ENCODE measurements at places on chromosomes 12 and 14.

DNA sequence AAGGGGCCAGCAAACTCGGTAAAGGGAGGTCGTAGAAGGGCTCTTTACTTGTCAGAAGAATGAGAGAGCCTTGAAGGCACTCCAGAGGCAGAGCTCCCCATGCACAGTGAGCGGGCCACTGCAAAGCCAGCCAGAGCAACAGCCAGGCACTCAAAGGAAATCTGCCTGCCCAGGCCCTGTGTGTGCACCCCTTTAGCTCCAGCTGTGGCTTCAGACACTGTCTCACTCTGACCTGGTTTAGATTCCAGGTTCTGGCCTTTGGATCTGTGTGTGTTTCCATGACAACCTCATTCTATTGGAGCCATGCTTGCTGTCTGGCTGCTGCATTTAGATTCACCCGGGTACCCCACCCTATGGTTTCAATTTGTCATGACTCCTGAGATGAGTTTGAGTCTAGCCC lies 170.3 kb downstream of the CAPZA3 start:
- DNase-seq, result no peak

- peak; percentile 44 for DNase-seq
These were observed 25.9 kb upstream of the PRKD1 start for GRCh38 chr14:29953501-29953900.

- peak; percentile 29 for DNase-seq
These were observed 798 bp downstream of the CLEC2B start for GRCh38 chr12:9868311-9868801.

DNA sequence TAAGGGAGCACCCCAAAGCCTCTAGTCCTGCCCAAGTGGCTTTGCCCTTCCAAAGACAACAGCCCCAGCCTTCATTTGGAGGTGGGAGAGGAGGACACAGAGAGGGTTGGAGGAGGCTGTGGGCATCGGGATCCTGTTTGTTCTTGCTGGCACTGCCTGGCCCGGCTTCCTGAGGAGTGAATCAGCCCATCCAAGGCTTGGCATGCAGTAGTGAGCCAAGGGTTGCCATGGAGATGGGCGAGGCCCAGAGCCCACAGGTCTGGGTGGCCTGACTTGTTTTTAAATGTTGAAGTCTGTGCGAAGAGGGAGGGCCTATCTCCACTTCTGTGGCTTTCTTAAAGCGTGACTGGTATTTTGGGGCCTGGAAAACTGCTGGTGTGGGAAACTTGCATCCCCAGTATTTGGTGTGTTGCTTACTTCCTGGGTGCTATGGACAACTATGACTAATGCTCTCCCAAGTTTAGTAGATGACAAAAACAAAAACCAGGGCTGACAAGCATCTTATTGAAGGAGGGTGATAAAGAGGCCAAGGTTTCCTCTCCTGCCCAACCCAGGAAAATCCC lies 15.8 kb downstream of the CD9 start:
- peak; percentile 99 for DNase-seq

DNA sequence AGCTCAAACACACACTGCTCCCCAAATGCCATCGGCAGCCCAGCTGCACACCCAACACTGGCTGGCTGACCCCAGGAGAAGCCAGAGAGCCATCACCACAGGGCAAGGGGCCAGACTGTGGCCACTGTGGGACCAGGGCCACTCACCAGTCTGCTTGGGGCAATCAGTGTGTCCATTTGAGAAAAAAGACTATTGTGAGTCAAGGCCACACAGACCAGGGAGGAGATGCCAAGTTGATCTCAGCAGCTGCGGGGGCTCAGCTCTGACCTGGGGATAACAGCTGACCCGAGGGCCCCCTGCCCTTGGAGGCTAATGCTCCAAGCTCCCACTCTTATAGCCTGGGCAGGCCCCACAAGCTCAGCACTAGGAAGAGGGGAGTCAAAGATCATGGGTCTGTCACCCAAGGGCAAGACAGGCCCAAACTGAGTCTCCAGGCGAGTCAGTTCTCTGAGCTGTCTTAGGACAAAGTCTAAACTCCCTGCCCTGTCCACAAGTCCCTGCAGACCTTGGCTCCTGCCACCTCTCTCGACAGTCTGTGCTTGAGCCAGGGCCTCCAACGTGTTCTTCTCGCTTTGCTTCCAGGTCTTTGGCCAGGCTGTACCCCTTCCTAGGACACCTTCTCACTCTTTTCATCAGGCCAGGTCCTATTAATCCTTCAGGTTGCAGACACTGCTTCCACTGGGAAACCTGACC lies 30.1 kb upstream of the PNMA1 start:
- DNase-seq, result peak; percentile 36

DNA sequence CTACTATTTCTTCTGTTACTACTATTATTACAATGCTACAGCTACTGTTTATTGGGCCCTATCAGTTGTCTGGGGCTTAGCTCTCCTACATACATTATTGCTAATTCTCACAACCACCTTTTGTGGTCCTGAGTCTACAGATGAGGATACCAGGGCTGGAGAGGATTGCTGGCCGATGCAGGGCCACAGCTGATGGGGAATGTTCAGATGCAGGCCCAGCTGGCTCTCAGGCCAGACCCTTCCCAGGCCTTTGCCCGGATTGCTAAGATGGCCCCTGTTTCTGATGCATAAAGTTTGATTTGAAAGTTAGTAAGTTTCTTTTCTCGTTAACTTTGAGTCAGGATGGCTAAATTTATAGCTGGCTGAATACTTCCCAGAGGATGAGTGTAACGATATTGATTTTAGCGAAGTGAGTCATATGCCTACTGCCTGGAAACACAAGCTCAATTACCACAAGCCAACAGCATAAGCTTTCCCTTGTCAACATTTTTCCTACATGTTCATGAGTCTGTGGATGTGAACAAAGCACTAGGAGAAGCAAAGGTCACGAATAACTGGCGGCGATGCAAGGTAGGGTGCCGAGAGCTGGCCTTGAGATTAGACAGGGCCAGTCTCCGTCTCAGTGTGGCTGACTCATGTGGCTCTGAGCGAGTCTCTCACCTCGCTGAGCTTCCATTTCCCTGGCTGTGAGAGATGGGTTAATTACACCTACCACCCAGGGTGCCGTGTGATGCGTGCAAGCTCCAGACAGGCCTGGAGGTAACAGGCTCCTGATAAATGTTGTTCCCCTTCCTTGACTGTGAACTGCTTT lies 111.0 kb downstream of the BEGAIN start:
- DNase-seq, result peak; percentile 85

DNA sequence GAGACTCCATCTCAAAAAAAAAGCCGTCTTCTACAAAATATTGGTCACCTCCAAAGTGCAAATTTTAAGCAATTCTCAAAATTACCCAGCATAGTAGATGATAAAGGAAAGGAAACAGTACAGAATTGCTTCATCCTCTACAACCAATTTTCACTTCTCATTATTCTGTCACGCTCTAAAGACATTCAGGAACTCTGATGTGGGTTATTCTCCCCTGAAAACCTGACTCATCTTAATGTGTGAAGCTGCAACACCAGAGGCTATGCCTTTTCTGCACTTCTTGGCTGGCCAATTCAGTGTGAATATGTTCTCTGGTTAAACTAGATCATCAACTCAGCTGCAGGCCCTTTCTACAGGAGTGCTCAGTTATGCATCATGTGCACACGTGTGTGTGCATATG lies 11.0 kb downstream of the PTGER2 start:
- DNase-seq, result peak; percentile 50

GRCh38 chr12:108967869-108968540 lies 52.9 kb downstream of the SVOP start:
- peak; percentile 11 for DNase-seq

DNA sequence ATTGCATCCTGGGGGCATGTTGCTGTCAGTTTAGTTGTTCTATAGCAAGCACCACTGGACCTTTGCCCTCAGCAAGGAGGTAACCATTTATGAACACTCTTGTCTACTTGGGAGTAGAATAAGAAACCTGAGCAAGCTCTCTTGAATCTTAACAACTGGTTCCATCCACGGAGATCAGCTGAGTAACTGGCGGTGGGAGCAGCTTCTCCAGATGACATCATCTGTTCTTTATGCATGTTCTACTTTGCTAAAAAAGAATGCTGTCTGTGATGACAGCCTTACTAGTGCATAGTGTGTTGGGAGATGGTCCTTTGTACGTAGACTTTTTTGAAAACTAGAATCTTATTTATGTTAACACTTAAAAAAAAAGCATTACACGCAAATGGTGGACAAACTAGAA lies 17.7 kb downstream of the SLC4A8 start:
- DNase-seq, result peak; percentile 66

- peak; percentile 76 for DNase-seq
These were observed 25.8 kb upstream of the STRAP start for GRCh38 chr12:15856097-15856982.

DNA sequence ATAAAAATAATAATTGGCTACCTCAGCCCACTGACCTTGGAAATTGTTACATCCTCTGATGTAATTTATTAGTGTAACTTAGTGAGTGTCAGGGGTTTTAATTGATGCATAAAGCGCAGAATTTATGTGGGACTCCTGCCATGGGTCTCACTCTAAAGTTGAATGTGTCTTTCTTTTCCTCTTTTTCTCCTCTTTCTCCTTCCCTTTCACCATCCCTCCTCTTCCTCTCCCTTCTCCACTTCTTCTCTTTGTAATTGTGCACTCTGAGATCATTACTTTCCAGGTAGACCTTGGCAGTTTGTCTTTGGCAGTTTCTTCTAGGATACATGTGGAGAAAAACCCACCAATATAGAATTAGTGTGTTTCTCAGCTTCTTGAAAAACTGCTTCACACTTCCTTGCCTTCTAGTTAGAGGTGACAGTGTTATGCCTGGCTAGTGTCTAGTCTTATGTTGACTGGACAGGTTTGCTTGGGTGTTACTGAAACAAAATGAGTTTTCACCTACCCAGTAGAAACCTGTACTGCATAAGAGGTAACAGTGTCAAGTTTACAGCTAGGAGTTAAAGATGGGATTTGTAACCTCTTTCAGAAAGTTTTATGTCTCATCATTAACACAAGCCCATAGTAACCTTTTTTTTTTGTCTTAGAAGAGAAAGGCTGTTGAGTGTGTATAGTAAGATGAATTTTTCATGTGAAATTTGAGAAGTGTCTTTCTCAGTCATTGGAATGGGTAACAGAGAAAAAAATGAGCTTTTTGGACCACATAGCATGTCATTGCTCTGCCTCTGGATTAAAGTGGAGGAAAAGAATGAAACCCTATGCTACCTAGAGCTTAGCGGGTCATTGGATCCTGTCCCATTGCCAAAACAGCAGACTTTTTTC lies 18.6 kb downstream of the PELI2 start:
- DNase-seq, result no peak

DNA sequence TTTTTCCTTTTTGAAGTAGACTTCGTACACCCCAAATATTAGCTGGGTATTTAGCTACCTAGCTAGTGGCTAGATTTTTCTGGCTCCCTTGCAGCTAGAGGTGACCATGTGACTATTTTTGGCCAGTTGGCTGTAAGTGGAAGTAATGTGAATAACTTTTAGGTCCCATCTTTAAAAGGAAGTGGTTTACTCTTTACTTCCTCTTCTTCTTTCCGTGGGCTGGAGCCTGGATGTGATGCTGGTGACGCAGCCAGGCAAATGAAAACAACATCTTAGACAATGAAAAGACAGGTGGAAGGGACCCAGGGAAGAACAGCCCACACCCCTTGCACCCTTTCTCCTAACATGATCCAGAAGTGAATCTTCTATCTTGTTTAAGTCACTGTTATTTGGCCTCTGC lies 245.5 kb downstream of the ATP23 start:
- no peak for DNase-seq

- DNase-seq, result peak; percentile 82
These were observed 115.4 kb upstream of the FOXG1 start for GRCh38 chr14:28651148-28651547.

- DNase-seq, result peak; percentile 90
These were observed 71.2 kb downstream of the SAMD4A start for GRCh38 chr14:54638135-54638446.

DNA sequence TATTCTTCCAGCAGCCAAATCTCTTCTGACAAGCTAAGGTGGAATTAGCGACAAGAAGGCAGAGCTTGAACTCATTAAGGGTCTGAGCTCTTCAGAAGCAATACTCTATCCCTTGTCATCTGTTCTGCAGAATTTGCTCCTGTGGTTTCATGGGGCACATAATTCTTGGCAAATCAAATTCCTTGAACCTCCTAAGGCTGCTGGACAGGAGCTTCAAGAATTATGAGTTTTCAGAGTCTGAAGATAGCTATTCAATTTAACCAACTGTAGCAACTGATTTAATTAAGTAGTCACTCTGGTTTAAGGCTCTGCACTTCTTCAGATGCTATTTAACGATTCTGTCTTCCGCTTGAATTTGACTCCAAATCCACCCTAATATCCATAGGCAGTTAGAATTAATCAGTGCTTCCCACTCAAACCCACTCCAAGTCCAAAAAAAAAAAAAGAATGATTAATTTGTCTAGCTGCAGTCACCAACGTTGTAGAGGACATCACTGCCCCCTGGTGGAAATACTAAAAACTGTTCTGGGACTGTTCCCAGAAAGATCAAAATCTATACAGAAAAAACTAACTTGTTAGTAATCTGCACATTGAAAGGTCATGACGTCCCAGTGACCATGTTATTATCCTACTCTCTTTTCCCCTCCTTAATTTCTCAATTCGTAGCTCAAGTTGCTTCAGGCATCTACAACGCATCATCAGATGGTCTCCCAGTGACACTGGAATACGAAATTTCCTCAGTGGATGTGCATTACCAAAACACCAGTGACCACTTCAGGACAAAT lies 169.9 kb downstream of the KIF21A start:
- peak; percentile 9 for DNase-seq

- no peak for DNase-seq
These were observed 13.6 kb downstream of the TTC9 start for GRCh38 chr14:70655110-70655826.

DNA sequence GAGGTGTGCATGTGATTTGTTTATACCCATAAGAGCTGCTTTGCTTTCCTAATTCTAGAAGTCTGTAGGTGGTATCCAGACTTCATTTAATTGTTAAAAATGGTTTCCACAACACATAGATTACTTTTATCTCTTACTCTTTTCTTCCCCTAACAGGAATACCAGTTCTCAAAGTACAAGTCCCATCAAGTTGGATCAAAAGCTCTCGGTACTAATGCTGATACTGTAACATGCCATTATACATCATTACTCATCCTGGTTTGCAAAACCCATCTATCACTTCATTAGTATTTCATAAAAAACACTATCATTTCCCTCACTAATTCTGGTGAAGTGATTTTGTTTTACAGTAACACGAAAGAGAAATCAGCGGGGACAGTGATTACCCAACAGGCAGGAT lies 94.3 kb downstream of the PPP2R5E start:
- no peak for DNase-seq

- DNase-seq, result peak; percentile 92
These were observed 11.6 kb upstream of the CDH24 start for GRCh38 chr14:23068789-23069412.

- DNase-seq, result no peak
These were observed 79.0 kb downstream of the GAS2L3 start for GRCh38 chr12:100652488-100652887.

GRCh38 chr14:54909817-54910558 lies 7.4 kb upstream of the GCH1 start:
- no peak for DNase-seq
